ENCODE measurements at places on chromosomes 2 and 18.

DNA sequence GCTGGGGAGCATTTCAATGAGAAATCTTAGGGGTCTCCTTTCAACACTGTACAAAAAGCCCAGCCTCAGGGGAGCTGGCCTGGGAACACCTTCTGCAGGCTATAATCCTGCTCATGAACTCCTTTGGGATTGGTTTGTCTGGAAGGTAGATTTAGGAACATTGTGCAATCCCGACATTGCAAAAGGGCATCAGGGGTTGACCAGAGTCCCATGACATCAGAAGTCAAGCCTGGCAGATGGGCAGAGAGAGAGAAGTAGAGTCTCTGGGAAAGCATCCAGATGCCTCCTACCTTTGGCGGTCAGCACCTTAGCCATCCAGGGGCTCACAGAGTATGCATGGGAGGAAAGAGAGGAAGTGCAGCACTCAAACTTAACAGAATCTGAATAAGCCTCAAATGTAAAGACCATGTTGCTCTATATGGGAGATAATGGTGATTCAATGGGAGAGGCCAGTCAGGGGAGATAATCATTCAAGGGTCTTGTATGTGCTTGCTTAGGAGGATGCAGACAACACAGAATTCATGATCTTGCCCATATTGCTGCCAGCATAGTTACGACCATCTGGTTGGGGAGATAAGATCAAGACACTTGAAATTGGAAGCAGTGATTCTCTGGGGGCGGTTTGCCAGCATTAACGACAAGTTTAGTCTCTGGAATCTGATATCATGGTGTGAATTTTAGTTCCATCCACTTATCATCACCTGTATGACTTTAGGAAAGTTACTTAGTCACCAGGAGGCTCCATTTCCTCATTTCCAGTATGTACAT lies 58.3 kb upstream of the UPP2 start:
- DNase-seq: no peak

DNA sequence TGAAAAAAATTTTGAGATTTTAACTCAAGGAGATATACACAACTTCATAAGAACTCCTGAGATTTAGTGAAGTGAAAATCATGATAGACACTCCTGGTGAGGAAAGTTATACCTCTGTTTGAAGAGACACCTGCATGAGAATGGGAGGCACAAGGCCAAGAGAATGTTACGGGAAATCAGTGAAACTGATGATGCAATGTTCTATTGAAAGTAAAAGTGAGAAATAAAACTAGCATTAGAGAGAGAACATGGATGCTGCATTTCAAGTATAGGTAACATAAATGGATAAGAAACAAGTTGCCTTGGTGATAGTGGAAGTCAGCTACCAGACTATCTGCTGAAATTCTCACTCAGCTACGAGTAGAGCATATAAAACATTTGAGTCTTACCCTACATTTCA lies 562.1 kb upstream of the FANCL start:
- DNase-seq: no peak

DNA sequence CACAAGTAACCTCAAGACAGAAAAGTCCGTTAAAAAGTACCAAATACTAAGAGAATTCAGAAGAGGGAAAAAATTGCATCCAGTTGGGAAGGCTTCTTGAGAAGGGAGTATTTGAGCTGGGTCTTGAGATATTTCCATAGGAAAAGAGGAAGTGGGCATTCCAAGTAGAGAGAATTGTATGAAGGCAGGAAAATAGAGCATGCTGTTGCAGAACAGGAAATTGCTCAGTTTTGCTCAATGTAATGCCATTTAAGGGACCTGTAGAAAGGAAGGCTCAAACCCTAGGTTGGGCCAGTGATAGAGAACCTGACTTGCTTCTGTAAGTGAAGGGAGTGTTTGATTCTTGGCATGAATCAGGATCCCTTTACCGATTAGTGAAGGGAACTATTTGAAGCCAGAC lies 1.0 kb upstream of the ZC3H8 start:
- DNase-seq: no peak

GRCh38 chr2:18425210-18425703 lies 135.2 kb downstream of the RDH14 start:
- DNase-seq: no peak

DNA sequence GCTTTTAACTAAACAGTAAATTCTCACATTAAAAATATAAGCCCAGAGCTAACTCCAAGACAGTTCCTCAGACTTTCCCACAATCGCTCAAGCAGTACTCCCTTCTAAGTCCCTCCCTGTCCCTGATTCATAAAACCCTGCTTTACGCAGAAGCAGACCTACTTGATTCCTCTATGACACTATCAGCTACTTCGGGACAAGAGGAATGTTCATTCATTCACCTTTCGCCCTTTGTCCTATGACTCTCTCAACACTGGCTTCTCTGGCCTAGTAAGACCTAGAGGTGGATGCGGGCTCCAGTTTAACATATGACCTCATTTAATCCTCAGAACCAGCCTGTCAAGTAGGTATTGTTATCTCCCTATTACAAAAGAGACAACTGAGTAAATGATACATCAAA lies 10.2 kb downstream of the LPIN2 start:
- no peak for DNase-seq

GRCh38 chr2:46286715-46287114 lies 10.5 kb upstream of the EPAS1 start:
- DNase-seq: no peak

- DNase-seq: no peak
Measured at GRCh38 chr2:27701676-27702075, 38.0 kb downstream of the SLC4A1AP start.

DNA sequence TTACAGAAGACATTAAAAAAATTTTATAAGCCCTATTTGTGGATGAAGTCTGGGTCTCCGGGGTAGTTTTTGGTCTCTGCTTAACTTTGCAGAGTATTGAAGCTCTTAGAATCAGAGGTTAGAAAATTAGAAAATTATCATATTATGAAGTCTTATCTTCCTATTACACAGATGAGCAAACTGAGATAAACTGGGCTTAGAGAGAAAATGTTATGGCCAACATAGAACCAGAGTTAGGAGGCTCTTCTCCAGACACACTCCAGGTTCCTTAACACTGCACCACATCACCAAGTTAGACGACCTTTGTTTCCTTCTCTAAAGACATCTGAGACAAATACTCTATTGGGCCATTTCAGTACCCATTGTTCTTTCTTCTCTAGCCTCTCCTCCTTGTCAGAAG lies 36.7 kb upstream of the NEB start:
- no peak for DNase-seq

- DNase-seq: no peak
Measured at GRCh38 chr2:205865905-205866441, 183.7 kb downstream of the NRP2 start.

GRCh38 chr2:231803501-231804138 lies 17.4 kb downstream of the COPS7B start:
- DNase-seq: no peak

- DNase-seq: no peak
Measured at GRCh38 chr2:164691346-164691887, 70.1 kb upstream of the GRB14 start.

GRCh38 chr2:3956892-3957291 lies 253.5 kb downstream of the DCDC2C start:
- DNase-seq: no peak

- no peak for DNase-seq
Measured at GRCh38 chr18:11468617-11469016, 140.8 kb upstream of the SLC35G4 start.

DNA sequence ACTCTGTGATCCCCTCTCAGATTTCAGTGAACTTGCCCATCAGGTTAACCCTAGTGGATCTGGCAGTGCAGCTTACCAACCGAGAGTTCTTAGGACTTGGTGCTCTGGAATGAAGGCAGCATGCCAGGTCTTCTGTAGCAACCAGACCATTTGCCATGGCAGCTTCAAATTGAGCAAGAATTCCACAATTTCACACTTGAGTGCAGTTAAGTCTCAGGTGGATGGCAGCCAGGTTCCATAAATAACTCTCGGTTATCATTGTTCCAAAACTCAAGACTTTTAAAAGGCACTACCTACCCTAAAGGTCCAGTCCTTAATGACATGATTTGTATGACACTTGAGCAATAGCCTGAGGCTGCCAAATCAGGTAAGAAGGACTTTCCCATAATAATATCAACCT lies 48.1 kb downstream of the GALNT3 start:
- DNase-seq: no peak

DNA sequence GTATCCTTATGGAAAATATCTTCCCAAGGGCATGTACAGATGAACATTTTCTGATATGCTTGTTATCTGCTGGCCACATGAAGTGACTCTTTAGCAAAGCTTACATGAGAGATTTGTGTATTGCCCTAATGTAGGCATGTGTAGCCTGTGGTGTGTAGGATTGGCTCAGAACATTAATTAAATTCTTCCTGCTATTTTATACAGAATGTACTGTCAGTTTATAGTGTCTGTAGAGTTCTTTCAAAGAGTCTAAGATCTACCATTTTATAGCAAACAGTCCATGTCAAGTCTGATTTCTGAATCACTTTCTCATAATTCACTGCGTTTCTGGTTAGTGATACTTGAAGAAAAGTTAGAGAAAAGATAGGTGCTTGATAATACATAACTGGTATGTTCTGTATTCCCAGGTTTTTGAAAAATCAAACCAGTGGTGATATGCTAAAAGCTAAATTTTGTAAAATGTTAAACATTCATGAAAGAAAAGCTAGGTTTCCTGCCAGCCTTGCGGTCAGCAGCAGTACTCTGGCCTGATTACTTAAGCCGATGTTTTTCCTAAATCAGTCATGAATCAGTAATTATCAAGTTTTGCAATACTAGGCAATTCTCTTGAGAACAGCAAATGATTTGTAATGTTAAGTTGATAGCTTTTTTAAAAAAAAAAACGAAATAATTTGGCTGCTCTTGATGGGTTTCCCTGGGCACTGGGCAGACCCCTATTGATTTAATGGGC lies 30.9 kb upstream of the EFEMP1 start:
- DNase-seq: no peak

GRCh38 chr2:217685255-217685605 lies 317.6 kb downstream of the TNS1 start:
- peak; percentile 75 for DNase-seq

- DNase-seq: no peak
Measured at GRCh38 chr18:45197526-45197970, 417.7 kb upstream of the SLC14A2 start.

- DNase-seq: no peak
Measured at GRCh38 chr2:19753314-19753713, 148.5 kb downstream of the TTC32 start.

DNA sequence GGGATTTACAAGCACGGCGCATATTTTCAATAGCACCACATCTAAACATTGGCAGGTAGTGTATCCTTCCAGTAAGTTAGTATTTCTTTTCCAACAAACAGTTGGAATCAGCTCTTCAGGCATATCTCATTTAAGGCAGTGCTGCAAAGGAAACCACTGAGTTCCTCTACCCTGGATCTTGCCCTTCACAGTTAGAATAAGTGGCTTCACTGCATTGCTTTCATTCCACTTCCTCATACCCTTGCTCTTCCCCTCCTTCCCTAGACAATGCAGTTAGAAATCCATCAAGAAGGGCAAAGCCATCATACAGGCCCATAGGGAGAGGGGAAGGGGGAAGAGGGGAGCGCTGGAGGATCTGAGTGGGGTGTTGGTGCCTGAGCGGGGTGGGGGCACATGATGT lies 173.7 kb downstream of the FBXO15 start:
- no peak for DNase-seq

- DNase-seq: no peak
Measured at GRCh38 chr2:208036357-208036756, 11.0 kb upstream of the PLEKHM3 start.

- no peak for DNase-seq
Measured at GRCh38 chr2:240930631-240931318, 24.6 kb downstream of the CROCC2 start.

- DNase-seq: no peak
Measured at GRCh38 chr2:16203069-16203468, 262.7 kb downstream of the MYCN start.

DNA sequence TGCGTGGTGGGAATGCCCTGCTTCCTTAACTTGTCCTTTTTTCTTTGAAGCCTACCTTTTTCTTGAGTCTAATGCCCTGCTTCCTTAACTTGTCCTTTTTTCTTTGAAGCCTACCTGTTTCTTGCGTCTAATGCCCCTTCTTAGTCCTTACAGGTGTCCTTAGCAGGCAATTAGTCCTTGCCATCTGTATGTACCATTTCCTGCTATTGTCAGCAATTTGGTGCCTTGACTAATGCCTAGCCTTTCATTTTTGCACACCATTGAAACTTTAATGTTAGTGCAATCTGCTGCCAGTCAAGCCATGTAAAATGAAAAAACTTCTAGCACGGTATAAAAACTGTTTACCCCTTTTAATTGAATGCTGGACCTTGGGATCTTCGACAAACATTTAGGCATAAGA lies 4.3 kb downstream of the KDM3A start:
- DNase-seq: no peak

DNA sequence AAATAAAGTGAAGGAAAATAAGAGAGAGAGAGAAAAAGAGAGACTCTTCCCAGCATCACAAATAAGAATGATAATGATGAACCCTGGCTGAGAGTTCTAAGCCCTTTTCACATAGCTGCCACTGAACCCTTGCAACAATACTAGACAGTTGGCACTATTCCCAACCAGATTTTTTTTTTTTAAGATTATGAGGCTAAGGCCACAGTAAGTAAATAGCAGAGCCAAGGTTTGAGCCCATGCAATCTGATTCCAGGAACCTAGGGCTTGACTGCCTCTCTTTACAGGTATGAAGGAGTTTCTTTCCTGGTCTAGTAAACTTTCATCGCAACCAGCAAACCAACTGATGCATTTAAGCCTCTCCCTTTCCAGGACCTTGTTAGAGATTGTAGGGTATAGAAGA lies 424.6 kb downstream of the NCKAP5 start:
- no peak for DNase-seq

- no peak for DNase-seq
Measured at GRCh38 chr2:44940732-44941464, 604 bp upstream of the SIX3 start.

GRCh38 chr2:24924732-24925131 lies 4.7 kb upstream of the ADCY3 start:
- no peak for DNase-seq

DNA sequence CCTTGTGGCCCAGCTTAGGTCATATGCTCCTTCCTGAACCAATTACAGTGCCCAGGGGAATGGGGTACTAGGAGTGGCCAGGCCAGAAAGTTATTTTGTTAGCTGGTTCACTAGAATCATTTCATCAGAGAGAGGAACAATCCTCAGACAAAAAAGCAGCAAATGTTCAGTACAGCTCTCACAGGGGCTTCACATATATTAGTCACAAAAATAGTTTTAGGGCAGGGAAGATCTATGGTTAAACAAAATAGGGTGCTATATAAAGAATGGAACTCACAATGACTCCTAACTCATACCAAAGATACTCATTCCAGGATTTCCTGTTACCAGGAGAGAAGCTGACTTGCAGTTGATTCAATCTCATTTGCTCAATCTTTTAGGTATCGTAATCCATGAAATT lies 71.0 kb downstream of the CWC22 start:
- DNase-seq: no peak

- peak; percentile 5 for DNase-seq
Measured at GRCh38 chr2:119517433-119517832, 6.8 kb downstream of the SCTR start.

GRCh38 chr2:109299536-109299935 lies 170.5 kb downstream of the SH3RF3 start:
- DNase-seq: no peak

GRCh38 chr18:37419315-37419714 lies 146.3 kb downstream of the CELF4 start:
- DNase-seq: peak; percentile 5

All from HS-5 (cell line).